ENCODE measurements at places on chromosomes 1 and 21.

DNA sequence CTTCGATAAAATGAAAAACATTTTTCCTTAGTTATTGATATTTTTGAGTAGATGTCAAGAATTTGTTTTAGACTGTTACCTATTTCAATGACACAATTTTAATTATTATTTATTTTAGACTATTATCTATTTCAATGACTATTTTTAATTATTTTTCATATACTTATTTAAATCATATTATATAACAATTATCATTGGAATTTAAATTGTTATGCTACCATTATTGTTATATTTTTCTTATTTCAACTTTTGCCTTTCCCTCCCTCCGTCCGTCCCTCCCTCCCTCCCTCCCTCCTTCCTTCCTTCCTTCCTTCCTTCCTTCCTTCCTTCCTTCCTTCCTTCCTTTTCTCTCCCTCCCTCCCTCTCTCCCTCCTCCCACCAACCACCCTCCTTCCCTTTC lies 229.3 kb downstream of the GRIK1 start:
- DNase-seq = no peak

- DNase-seq = no peak
These were observed 5.5 kb downstream of the RIPK4 start for GRCh38 chr21:41761211-41761933.

GRCh38 chr21:15211491-15212133 lies 146.8 kb upstream of the NRIP1 start:
- DNase-seq = no peak

- DNase-seq = no peak
These were observed 323.0 kb upstream of the ADGRL2 start for GRCh38 chr1:81477710-81478109.

- peak; percentile 7 for DNase-seq
These were observed 506.8 kb upstream of the CAMK1G start for GRCh38 chr1:209076688-209077087.

DNA sequence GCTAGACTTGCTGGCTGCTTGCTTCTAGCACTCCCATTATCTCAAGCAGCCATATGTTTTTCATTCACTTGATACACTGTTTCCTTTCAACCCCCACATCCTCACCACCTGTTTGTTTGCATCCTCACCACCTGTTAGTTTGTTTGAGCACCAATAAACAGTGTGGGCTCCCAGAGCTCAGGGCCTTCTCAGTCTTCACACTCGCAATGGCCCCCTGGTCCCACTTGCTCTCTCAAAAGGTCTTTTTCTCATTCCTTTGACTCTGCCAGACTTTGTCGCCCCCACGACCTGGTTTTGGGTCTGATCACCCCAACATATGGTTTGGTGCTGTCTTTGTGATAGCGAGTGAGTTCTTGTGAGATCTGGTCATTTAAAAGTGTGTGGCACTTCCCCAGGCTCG lies 6.2 kb upstream of the PADI4 start:
- peak; percentile 80 for DNase-seq

GRCh38 chr1:155261852-155262673 lies at the start of gene SCAMP3:
TSS of gene SCAMP3 (minus strand) at chr1:155262360. CDS start at chr1:155262151, 209 bp downstream.
- DNase-seq = peak; percentile 93

GRCh38 chr1:172726740-172727139 lies 67.8 kb downstream of the FASLG start:
- DNase-seq = no peak

- DNase-seq = no peak
These were observed 8.1 kb upstream of the GBP5 start for GRCh38 chr1:89280766-89281165.

- no peak for DNase-seq
These were observed 8.6 kb downstream of the ST6GALNAC3 start for GRCh38 chr1:76083189-76083588.

- no peak for DNase-seq
These were observed 41.0 kb upstream of the SCAF4 start for GRCh38 chr21:31772674-31773555.

GRCh38 chr1:51907079-51907702 lies 28.7 kb upstream of the NRDC start:
- no peak for DNase-seq

GRCh38 chr1:241990040-241990439 lies 8.9 kb downstream of the MAP1LC3C start:
- DNase-seq = peak; percentile 64

GRCh38 chr1:182639330-182639729 lies 35.1 kb upstream of the RGS16 start:
- DNase-seq = no peak

GRCh38 chr1:238439511-238439910 lies 548.8 kb upstream of the ZP4 start:
- DNase-seq = no peak

GRCh38 chr21:45364468-45365185 lies 40.3 kb upstream of the COL18A1 start:
- DNase-seq = no peak

DNA sequence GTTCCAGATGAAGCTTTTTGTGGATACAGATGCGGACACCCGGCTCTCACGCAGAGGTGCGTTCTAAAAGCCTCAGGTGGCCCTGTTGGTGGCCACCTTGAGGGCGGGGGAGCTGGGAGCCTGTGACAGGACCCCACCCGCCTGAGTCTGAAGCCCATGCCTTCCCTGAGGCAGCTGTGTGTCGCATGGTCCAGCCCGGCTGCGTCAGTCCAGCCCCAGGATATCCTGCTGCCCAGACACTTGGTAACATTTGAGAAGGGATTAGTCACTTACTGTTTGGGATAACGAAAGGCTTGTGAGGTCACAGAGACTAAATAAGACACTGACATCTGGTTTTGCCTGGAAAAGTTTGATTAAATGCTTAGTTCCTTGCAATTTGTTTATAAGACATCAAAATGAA lies 68.9 kb downstream of the UCK2 start:
- no peak for DNase-seq

DNA sequence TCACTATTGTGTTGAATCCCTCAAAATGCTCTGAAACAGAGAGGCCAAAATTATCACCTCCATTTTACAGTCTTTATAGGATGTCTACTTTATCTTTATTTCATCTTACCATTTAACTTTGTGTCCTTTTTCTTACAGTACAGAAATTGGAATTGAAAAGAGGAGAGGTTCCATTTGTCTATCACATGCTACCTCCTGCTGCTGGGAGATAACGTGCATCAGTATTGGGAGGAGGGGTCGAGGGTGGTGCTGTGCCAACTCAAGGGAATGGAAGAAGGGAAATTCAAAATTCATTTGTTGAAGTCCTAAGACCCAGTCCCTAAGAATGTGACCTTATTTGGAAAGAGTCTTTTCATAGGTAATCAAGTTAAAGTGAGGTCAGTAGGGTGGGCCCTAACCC lies 85.3 kb downstream of the HHIPL2 start:
- no peak for DNase-seq

DNA sequence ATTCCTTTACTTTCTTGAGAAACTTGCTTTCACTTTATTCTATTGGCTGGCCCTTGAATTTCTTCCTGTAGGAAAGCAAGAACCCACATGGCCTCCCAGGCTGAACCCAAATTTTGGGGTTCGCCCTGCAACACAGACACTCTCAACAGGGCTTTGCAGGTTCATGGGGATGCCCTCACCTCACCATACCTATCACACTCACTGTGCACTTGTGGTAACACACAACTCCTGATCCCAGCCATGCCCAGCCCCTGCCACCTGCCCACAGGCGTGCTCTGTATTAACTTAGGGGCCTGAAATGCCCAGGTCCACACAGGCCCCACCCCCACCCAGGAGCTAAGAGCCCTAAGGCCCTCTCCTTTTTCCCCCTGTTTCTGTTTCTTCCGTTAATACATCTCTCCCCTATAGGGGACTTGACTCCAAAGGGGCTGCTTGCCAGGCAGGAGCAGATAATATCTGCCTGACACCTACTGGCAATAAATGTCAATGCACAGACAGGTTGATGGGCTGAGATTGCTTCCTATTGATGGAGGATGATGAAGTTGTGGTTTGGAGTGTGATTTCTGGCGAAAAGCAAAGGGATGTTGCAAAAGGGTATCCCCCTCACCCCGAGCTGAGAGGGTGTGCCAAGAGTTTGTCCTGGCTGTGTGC lies 171.5 kb downstream of the AJAP1 start:
- peak; percentile 44 for DNase-seq

DNA sequence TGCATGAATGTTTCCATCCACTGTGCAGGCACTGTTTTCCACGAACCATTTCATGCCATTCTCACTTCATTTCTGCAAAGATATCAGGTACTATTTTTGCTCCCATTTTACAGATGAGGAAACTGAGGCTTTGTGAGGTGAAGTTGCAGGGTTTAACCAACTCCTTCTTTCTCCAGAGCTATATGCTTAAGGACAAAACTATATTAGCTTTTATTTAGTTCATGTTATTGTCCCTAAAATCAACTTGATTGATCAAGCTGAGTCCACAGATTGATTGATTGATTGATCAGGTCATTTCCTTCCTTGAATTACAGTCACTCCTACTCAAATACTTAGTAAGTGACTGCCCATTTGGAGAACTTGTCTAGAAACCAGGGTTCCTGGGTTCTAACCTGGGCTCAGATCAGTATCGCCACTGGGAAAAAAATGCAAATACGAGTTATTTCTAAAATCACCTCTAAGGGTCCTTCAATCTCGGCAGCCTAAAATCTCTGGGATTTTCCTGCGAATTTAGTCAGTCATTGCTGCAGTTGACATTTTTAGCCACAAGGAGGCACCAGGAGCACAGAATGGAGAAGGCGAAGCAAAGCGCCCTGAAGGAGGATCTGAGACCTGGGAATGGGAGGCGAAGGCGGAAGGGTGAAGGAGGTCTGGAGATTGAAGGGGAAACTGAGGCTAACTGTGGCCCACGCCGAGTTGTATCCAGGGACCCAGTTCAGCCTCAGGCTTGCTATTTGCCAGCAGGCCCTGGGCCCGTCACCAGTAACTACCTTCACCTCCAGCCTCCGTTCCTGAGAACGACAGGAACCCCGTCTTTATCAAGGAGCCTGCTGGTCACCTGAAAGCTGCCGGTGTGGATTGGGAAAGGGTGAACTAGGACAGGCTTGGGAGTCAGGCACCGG lies 14.3 kb upstream of the MUL1 start:
- peak; percentile 67 for DNase-seq

DNA sequence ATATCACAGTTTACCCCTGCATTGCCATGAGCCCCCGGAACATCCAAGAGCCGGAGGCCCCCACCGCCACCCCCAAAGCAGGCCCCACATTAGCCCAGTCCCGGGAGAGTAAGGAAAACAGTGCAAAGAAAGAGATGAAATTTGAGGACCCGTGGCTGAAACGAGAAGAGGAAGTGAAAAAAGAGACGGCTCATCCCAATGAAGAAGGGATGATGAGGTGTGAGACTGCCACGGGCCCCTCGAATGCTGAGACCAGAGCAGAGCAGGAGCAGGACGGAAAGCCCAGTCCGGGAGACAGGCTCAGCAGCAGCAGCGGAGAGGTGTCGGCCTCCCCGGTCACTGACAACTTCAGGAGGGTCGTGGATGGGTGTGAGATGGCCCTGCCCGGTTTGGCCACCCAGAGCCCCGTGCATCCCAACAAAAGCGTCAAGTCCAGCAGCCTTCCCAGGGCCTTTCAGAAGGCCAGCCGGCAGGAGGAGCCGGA lies 532.4 kb downstream of the KIF26B start:
- DNase-seq = no peak

DNA sequence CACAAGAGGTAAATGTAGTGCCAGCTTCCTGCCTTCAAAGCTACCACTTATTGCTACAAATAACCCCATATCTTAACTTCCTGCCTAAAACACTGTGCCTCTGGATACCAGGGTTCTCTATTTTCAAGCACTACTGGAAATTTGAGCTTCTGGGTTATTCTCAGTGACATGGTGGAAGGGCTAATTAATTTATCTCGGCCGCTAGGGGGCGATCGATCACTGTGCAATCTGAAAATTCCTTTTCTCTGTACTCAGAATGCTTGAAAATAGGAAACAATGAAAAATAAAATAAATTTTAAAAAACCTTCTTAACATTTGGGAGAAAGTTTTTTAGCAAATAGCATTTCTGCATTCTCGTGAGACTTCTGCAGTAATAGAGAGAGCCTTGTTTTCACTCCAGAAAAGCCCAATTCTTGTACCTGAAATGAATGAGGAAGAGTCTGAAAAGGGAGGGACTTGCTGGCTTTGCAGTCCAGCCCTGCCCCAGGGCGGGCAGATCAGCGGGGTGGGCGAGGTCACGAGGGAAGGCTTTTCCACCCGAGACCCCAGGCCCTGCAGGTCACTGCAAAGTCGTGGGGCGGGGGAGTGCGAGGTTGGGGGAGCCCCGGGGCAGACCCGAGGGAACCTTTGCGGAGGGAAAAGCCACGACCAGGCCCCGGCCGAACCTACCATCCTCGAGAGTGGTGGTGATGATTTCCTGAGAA lies 276.7 kb downstream of the PCP4 start:
- DNase-seq = peak; percentile 36

DNA sequence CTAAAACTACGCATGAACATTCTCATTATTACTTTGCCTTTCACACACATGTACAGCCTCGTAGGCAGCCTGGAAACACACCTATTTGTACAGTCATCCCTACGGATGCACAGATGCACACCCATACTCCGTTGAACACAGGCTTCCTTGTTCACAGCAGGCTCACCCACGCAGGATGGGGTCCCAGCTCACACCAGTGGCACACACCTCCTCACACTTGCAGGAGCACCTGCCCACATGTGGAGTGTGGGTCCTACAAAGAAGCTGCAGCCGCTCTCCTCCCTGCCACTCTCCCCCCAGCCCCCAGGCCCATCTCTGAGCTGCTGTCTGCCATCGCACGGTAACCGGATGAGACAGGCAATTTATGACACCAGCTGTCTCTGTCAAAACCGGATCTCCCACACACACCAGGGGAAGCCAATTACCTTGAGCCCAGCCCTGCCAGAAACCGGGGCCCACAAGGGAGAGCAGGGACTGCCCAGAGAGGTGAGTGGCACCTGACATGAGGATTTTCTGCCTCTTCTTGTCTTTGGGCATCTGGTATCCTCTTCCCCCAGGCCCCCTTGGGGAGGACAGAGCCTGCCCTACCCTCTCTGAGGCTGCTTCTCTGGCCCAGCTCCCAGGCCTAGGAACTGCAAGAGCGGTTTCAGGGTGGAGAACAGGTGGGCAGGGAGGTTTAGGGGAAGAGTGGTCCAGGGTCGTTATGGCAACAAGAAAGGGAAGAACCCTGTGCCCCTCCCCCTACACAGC lies 175.4 kb downstream of the IGSF21 start:
- DNase-seq = peak; percentile 99

- DNase-seq = no peak
These were observed 38.2 kb downstream of the ZBTB40 start for GRCh38 chr1:22489823-22490222.

- no peak for DNase-seq
These were observed 59.9 kb downstream of the TOR3A start for GRCh38 chr1:179141592-179142251.
